ENCODE measurements at places on chromosomes 13 and 19.

GRCh38 chr19:46461537-46461936 lies 9.8 kb downstream of the PNMA8A start:
- DNase-seq = no peak

DNA sequence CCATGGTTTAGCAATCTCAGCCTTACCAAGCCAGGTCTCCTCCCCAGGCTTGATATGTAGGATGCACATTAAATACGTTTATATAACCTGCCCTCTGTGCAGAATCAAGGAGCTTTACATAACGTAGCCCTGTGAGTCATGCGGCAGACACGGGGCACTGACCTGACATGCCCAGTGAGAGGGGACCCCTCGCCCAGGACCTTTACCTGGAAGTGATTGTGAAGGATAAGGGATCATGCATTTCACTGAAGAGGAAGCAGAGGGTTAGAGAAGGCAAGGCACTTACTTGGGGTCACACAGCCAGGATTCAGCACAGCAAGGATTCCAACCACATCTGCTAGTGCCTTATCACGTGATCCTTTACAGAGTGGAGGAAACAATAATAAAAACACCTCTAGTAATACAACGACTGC lies 18.9 kb upstream of the FOSB start:
- no peak for DNase-seq

DNA sequence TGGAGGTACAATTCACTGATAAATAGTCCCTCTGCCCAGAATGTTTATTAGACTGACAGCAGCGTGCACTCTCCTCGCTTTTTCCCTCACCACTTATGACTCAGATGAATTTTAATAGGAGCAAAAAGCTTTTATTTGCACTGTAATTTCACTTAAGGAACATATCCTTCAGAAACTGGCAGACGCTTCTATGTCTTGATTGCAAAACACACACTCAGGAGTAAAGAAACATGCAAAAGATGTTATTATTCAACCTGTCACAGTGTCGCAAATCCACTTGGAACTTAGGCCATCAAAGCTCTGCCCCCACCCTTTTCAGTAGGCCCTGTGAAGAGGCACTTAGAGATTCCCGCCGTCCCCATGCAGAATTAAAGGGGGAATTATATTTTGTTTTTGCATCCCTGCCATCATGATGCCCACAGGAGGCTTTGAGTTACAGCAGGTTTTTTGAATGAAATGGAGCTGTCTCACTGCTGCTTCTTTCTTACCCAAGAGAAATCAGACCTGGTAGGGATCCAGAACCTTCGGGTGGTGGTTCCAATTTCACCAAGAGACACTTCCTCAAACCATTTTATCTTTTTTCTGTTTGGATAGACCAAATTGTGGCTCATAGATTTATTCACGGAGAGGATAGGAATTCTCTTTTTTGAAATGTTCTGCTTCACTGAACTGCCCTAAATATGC lies 74.5 kb downstream of the GGACT start:
- no peak for DNase-seq

DNA sequence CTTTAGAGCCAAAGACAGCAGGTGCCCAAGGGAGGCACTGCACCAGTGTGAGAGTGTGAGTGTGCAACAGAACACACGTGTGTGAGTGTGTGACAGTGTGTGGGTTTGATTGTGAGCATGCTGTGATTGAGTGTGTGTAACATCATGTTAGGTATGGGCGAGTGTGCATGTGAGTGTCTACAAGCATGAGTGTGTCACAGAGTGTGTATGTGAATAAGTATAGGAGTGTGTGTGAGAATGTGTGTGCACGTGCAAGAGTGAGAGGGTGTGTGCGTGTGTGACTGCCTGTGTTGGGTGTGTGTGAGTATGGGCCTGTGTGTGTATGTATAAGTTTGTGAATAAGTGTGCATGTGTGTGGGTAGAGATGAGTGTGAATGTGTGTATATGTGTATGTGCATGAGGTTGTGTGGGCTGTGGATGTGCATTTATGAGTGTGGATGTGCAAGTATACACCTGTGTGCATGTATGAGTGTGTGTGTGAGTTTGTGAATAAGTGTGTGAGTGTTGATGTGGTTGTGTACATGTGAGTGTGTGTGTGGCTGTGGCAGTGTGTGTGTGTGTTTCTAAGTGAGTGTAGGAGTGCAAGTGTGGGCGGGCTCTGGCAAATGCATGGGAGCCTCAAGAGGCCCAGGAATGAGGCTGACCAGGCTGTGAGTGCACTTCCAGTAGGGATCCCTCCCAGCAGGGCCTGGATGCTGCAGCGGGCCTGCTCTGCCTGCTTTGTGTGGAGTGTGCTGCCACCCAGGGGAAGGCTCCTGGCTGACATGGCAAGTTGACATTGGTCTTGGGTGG lies 198.4 kb downstream of the COL4A1 start:
- no peak for DNase-seq

- no peak for DNase-seq
Measured at GRCh38 chr19:46411925-46412649, 1.3 kb downstream of the CCDC8 start.

All from stimulated activated CD8-positive, alpha-beta memory T cell treated with anti-CD3 and anti-CD28 coated beads, Interleukin-15, amount 100 ng/mL, for 24 hours (primary cell).